ENCODE measurements at places on chromosomes 7 and 10.

DNA sequence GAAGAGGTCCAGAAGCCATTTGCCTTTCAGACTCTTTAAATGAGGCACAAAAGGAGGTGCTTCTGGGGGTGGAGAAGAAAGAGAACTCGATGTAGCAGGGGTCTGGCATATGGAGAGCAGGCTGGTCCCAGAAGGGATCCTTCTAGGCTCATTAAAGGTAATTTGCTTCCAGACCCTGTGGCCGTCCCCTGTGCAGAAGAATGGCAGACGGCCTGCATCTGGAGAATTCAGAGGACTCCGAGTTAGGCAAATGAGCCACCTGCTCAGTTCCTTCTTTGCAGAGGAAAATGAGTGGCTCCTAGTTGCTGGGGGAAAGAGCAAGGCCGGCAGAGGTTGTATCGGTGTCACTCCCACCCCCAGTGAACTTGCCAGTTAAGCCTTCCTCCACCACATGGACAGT is 73.8 kb upstream of the FAM180A start:
- DNase-seq: no peak

DNA sequence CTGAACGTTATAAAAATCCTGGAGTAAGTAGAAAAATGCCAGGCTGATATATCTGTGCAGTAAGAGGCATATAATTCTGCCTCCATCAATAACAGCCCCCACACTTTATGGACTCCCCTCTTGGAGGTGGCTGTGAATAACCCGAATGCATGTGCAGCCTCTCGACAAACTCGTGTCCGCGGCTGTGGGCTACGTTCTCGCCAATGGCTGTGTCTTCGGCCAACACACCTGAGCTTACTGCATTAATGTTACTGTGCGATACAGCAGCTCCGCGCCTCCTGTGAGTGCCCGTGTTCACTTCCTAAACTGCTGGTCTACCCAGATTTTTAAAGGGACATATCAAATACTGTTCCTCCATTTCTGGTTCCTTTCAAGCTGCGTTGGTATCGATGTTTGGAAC is 209.4 kb downstream of the ADARB2 start:
- no peak for DNase-seq

DNA sequence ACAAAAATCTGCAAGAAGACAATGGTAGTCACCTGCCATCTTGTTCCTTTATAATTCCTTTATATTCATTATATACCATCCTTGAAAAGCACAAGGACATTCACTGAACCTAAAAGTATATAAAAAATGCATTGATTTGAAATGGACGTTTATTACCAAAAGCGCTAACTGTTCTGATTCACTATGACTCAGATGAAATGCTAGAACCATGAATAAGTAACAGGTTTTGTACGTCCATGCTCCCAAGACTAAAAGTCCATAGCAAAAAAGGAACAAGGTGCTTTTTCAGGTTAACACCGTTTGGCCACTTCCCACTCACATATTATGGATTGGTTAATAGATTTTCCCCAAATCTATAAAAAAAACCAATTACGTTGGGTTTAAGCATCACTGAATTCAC is 109.4 kb downstream of the PPP1R17 start:
- no peak for DNase-seq

DNA sequence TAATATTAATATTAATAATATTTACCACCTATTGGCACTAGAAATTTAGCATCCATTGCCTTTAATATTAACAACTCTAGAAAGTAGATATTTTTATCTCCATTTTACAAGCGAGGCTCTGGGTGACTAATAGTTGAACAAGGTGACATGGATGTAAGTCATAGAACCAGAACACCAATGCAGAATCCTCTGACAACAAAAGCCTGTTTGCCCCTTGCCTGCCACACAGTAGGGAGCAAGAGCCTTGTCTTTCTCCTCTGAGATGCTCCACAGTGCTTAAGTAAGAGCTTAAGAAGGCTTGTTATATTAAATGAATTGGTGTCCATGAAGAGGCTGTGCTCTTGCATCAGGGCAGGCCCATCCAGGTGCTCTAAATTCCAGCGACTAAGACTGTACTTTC is 51.2 kb upstream of the LBX1 start:
- no peak for DNase-seq

DNA sequence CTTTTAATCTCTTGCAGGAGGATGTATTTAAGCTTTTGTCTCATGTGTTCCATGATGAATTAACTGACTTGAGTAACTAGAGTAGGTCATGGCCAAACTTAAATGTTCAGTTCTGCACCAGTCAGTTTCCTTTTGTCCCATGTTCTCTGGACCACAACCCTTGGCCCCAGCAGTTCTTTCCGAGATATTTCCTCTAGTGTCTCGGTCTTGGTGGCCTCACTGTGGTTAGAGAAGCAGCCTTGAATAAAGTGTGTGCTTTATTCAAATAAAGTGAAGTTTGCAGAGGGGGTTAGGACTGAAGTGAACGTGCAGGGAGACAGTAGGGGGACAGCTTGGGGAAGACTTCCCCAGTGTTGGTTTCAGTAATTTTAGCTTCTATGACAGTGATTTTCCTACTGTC is 9.3 kb downstream of the ZNF212 start:
- no peak for DNase-seq

Data from stimulated activated CD8-positive, alpha-beta memory T cell treated with anti-CD3 and anti-CD28 coated beads, Interleukin-2, amount 100 ng/mL, for 1 hour (primary cell).